ENCODE measurements at places on chromosomes 1 and 21. TPM values are rescaled to one million over a fixed set of nuclear protein-coding genes. Genes with fewer than 3 reads are reported as not detected.

GPR153 gene
- 16.6 TPM for total RNA-seq

LHX4 gene
- total RNA-seq, result not detected

KCNJ9 gene
- total RNA-seq, result not detected

PGLYRP4 gene
- total RNA-seq, result 0.30 TPM

ZFYVE9 gene
- 18.7 TPM for total RNA-seq

ADARB1 gene
- 48.2 TPM for total RNA-seq

LAD1 gene
- total RNA-seq, result 35.3 TPM

ZNF593OS gene
- total RNA-seq, result not detected

DIRAS3 gene
- 1.1 TPM for total RNA-seq

PKN2 gene
- 51.4 TPM for total RNA-seq

PKLR gene
- not detected for total RNA-seq

SPATA45 gene
- total RNA-seq, result not detected

STYXL2 gene
- 0.09 TPM for total RNA-seq

CFHR3 gene
- 0.24 TPM for total RNA-seq
